Frontal cortex (tissue), 4 donors: ENCODE measurements at places on chromosomes 4 and X. TPM values are rescaled to one million over a fixed set of nuclear protein-coding genes. Genes with fewer than 3 reads are reported as not detected.

The ANTXR2 gene
- total RNA-seq, result 12.6 TPM

The FGF5 gene
- 0.82 TPM for total RNA-seq

The STOX2 gene
- total RNA-seq, result 35.1 TPM

The HERC5 gene
- total RNA-seq, result 2.4 TPM

The RCHY1 gene
- 48.5 TPM for total RNA-seq

The TKTL1 gene
- total RNA-seq, result 1.6 TPM

The CLTRN gene
- total RNA-seq, result 0.41 TPM

The ELF4 gene
- 0.41 TPM for total RNA-seq

The RIPPLY1 gene
- not detected for total RNA-seq

The PDE5A gene
- 21.2 TPM for total RNA-seq

The DEFB131A gene
- not detected for total RNA-seq

The LRRC66 gene
- 0.41 TPM for total RNA-seq

The SPANXC gene
- total RNA-seq, result not detected

The AR gene
- 0.41 TPM for total RNA-seq

The CSN1S1 gene
- total RNA-seq, result 0.41 TPM

The FAT1 gene
- 26.9 TPM for total RNA-seq

The ADH1A gene
- not detected for total RNA-seq

The UBQLN2 gene
- total RNA-seq, result 19.6 TPM

The CENPI gene
- 7.7 TPM for total RNA-seq

The PGAM4 gene
- total RNA-seq, result not detected

The ZNF280C gene
- 9.0 TPM for total RNA-seq

The CSAG1 gene
- not detected for total RNA-seq

The NEUROG2 gene
- 36.7 TPM for total RNA-seq
